ENCODE measurements at places on chromosomes 5 and 9.

- DNase-seq, result no peak
Measured at GRCh38 chr5:3116366-3116765, 364.9 kb upstream of the IRX2 start.

GRCh38 chr9:26437056-26437711 lies 455.4 kb downstream of the CAAP1 start:
- DNase-seq, result peak; percentile 34

DNA sequence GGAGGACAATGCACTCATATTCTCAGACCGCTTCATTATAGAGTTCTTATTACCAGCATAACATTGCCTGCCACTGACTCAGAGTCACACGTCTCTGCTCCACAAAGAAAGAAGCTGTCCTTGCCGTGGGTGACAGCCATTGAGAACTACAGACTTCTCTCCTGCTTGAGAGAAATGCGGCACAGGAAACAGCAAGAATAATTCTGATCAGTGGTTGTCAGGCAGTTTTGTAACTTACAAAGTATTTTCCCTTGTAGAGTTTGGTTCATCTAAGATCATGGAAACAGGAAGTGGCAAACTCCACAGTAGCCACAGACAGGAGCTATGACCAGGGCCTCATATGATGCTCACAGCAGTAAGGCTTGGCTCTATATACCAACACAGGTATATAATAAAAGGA lies 47.0 kb downstream of the KCNV2 start:
- no peak for DNase-seq

GRCh38 chr5:171701100-171701541 lies 84.5 kb upstream of the SMIM23 start:
- no peak for DNase-seq

GRCh38 chr5:123012321-123012720 lies 24.2 kb downstream of the PPIC start:
- no peak for DNase-seq

GRCh38 chr9:36744678-36745077 lies 172.0 kb downstream of the MELK start:
- no peak for DNase-seq

DNA sequence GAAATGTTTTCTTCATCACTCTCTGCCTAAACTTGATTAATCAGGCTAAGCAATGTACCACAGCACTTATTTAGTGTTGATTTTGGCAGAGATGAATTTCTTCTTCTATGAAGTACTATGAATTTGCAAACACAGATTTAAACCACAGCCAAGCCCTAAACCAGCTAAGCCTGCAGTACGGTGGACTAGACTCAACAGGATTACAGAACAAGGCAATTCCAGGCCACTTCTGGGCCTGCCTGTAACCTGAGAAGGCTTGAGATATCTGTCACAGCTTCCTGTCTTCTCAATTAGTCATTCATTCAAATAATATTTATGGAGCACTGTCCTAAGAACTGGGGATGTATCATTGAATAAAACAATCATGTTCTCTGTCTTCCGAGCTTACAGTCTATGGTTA lies 32.4 kb upstream of the CAST start:
- DNase-seq, result no peak

DNA sequence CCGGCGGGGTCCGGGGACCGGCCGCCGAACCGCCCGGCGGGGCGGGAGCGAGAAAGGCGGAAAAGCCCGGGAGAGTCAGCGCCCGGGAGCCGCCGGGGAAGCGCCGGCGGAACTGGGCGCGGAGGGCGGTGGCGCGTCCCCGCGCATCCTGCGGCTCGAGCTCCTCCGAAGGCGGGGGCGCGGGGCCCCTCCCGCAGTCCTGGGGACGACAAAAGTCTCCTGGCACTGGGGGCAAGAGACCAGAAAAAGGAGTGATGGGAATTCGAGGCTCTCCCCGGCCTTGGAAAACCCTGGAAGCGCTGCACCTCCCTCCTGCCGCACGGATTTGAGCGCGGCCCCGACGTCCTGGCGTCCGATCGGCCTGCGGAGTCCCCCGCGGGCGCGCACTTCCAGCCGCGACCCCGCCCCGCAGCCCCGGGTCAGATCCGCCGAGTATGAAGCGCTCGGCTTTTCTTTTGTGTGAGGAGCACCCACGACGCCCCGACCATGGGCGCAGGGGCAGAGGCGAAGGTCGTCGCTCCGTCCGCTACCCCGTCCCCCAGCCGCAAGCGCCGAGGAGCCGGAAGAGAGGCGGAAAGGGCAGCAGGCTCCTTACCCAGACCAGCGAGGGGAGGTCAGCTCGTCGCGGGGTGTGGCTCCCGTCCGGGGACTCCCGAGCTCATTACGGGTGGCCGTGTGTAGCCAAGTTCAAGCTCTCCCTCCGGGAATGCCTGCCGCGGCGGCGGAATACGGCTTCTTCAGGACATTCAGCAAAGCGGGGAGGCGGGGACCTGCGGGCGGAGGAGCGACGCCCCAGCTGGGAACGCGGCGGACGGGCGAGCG lies at the start of gene EPB41L4A:
EPB41L4A (minus strand) TSS at position 114 of the 822 bp plus-strand sequence. CDS start 238 bp downstream, outside the sequence.
- DNase-seq, result no peak

GRCh38 chr5:10198021-10198420 lies 51.7 kb downstream of the ATPSCKMT start:
- DNase-seq, result no peak

DNA sequence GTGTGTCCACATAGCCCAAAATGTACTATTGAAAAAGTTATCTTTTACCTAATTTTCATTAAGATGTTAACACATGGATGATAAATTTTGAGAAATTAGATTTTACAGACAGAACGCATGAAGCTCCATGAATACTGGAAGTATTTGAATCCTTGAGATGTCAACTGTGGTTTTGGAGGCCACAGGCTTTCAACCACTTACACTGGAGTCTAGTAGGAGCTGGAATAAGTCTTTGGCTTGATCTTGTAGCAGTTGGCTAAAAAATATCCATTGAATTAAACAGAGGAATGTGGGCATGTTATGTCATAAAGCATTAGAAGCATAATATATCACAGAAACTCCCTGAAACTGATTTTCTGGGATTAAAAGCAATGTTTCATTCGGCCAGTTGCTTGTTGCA lies 52.9 kb downstream of the CAMK4 start:
- DNase-seq, result no peak

DNA sequence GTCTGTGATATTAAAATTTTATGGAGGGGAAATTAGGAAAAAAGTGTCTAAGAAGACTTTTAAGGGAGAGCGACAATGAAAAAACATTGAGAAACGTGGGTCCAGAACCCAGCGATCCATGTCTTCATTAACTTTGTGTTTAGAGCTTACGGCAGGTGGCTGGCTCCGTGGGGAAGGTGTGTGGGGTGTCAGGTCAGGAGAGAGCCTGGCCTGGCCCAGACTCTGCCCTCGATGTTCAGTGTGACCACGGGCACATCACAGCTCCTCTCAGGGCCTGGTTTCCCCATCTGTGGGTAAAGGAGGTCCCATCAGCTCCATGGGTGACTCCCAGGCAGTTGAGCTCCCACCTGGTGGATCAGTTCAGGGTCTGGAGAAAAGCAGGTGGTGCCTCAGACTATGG lies 22.1 kb downstream of the DAB2IP start:
- no peak for DNase-seq

DNA sequence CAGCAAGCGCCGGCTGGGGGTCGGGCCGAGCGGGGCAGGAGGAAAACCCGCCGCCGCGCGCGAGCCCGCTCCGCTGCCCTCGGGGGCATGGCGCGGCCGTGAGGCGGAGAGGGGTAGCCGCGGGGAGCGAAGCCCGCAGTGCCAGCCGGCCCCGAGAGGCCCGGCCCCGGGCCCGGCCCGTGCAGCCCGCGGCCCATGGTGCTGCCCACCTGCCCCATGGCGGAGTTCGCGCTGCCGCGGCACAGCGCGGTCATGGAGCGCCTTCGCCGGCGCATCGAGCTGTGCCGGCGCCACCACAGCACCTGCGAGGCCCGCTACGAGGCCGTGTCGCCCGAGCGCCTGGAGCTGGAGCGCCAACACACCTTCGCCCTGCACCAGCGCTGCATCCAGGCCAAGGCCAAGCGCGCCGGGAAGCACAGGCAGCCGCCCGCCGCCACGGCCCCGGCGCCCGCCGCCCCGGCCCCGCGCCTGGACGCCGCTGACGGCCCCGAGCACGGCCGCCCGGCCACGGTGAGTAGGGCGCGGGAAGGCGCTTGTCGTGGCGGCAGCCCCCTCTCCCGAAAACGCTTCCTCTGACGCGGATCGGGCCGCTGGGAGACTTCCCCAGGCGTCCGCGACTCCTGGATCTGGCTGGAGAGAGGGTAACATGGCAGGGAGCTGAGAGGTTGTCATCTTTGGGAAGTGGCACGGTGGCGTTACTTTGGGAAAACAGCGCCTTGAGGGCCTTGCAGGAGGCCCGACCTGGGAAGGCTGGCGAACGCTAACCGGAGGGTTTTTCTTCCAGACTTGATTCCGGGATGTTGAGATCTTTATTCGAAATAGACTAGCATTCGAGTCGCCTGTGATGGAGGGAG lies 523 bp downstream of the MAML1 start:
- peak; percentile 17 for DNase-seq

- DNase-seq, result no peak
Measured at GRCh38 chr9:101480386-101480785, 44.8 kb upstream of the ALDOB start.
